Activated CD4-positive, CD25-positive, alpha-beta regulatory T cell (primary cell): ENCODE measurements at places on chromosomes 6 and 20.

DNA sequence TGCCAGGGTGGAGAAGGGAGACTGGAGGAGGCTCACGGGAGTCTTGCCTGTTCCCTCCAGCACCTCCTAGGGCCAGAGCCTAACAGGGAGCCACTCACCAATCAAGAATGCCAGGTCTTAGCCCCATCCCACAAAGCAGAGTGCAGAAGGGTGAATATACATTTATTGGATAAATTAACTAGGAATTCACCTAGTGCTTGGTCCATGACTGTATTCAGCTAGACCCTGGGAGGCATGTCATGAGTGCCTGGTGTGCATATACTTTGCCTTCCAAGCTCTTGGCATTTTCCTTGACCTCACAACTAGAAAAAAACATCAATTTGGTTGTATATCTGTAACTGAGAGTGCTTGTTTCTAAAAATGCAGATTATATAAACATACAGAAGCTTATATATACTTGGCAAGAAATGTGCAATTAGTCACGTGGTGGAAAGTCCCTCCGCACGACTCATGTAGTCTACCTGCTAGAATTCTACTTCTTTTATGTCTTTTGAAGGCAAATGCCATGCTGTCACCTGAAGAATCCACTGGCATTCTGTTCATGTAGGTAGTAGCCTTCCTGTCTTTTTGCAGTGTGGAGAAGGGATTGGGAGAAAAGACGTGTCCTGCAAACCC is 991.0 kb downstream of the KIF16B start:
- no peak for DNase-seq

DNA sequence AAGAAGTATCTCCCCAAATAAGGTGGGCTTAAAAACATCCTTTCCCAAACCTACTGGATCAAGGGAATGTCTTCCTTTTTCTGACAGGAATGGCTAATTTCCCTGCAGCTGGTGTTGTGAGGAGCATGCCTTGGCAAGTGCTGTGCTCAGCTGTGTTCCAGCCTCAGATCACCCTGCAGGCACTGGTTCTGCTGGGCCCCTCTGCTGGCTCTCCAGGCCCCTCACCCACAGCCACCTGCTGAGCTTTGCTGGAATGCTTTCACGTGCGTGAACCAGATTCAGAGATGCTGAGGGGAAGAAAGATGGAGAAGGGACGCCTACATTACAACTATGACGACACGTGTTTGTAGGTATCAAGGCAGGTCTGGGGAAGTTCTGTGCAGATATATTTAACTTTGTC is 71.3 kb upstream of the FOXC1 start:
- DNase-seq: no peak

GRCh38 chr6:22067671-22068070 is 229.2 kb downstream of the PRL start:
- DNase-seq: no peak

GRCh38 chr20:10848810-10849370 is 175.1 kb upstream of the JAG1 start:
- DNase-seq: no peak

GRCh38 chr6:102582569-102582968 is 1189.1 kb downstream of the GRIK2 start:
- DNase-seq: no peak

GRCh38 chr20:17828598-17829144 is 128.9 kb downstream of the BANF2 start:
- DNase-seq: no peak

DNA sequence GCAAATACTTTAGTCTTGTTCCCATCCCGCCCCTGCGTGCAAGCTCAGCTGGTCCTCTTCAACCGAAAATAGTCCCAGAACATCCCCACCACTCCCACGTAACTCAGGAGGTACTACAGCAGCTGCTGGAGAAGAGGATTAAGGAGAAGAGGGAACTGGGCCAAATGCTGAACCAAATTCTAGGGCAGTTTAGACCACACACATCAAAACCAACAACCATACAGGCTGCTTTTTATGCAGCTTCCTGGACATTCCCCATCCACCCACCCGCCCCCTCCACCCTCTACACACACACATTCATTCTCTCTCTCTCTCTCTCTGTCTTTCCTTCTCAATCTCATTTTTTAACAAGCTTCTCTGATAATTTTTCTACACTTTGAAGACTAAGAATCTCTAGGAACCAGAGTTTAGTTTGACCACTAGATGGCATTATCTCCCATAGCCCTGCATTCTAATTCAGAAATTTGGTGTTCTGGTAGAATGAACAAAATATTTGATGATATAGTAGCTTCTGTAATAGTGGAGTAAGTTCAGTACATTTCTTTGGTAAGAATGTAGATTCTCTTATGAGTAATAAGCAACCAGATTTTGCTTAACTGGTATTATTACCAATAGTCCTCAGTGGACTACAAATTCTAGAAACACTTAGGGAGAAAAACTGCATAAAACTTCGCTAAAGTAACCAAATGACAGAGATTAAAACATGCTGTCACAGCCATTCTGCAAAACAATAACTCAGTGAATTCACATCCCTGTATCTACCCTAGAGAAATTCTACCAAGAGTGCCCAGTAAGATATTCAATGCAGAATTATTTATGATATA is 52.1 kb upstream of the BEND6 start:
- no peak for DNase-seq

DNA sequence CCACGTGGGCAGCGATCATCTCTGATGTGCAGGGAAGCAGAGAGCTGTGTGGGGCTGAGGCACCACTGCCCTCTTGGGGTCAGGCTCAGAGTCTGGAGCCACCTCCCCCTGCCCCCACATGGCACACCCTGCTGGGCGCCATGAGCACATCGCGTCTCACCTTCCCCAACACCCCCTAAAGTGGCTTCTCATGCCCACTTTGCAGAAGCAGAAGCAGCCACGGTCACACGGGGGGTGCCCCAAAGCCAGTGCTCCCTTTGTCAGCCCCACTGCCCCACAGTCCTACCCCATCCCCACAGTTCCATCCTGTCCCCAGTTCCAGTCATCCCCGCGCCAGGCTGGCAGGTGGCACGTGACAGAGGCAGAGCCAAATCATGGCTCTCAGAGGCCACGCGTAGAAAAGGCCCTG is 19.5 kb downstream of the SDCBP2 start:
- no peak for DNase-seq

- DNase-seq: no peak
Observed at GRCh38 chr6:21258665-21259064, 334.9 kb upstream of the SOX4 start.

GRCh38 chr6:99530627-99531026 is 15.4 kb upstream of the USP45 start:
- no peak for DNase-seq
